ENCODE measurements at places on chromosomes 2 and 18. TPM values are rescaled to one million over a fixed set of nuclear protein-coding genes. Genes with fewer than 3 reads are reported as not detected.

GRCh38 chr2:154507186-154507585 lies 191.3 kb upstream of the KCNJ3 start:
- DNase-seq: no peak

DNA sequence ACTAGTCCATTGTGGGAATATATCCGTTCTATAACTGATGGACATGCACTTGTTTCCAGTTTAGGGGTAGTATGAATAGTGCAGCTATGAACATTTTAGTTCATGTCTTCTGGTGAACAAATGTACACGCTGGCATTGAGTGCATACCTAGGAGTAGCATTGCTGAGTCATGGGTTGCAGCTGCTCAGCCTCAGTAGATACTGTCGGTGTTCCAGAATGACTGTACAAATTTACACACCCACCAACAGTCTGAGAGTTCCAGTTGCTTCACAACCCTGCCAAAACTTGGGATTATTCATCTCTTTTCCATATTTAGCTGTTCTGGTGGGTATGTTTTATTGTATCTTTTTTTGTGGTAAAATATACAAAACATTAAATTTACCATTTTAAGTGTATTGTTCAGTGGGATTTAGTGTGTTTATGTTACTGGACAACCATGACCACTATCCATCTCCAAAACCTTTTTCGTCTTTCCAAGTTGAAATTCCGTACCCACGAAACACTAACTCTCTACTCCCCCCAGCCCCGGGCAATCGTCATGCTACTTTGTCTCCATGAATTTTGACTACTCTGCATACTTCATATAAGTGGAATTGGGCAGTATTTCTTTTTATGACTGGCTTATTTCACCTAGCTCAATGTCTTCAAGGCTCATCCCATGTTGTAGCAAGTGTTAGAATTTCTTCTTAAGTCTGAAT lies 281.0 kb downstream of the PRKCE start:
- no peak for DNase-seq

DNA sequence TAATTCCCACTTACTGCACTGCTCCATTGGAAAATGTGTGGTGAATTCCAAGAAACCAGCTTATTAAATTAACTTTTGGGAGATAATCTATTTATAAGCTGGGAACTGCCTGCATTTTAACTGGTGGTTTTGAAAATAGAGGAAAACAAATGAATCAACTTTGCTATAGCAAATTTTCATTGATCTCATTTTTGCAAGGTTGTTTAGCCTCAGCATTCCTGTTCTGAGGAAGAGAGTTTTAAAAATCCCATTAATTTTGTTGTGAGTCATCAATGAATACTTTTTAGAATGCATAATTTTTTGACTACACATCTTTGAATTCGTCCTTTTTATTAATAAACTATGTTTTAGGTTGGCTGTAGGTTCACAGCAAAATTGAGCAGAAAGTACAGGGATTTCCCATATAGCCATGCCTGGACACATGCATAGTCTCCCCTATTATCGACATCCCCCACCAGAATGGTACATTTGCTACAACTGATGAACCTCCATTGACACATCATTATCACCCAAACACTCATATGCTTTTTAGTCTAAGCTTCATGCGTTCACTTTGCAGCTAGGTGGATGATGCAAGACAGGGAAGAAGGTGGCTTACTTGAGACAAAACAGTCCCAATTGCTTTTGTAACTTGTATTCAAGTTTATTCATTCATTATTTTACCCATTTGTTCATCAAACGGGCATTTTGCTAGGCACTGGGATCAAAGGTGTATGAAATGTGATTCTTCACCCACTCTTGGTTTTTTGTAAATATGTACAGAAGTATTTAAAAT lies 106.9 kb downstream of the ZNF521 start:
- no peak for DNase-seq

GRCh38 chr2:131827481-131828163 lies 299.9 kb downstream of the CCDC74A start:
- no peak for DNase-seq

DNA sequence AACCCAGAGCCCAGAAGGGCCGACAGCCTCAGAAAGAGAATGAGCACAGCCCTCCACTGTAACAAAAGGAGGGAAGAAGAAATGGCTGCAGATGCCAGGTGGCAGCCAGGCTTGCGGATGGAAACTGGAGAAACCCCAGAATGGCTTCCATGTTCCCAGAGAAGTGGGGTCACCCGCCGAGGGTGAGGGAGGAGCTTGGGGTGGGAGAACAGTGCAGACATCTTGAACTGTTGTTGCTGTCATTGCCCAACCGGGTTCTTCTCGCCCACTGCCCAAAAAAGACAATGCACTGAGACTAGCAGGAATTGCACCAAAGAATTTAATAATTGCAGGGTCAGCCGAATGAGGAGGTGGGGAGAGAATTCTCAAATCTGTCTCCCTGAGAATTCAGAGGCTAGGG lies 223.2 kb upstream of the RAB6C start:
- no peak for DNase-seq

GRCh38 chr2:27400348-27401135 lies 8.8 kb downstream of the PPM1G start:
- DNase-seq: no peak

The MAP2 gene
- total RNA-seq: 0.20 TPM
